Stimulated activated CD8-positive, alpha-beta memory T cell treated with anti-CD3 and anti-CD28 coated beads, Interleukin-4, amount 100 ng/mL, for 4 hours (primary cell): ENCODE measurements at places on chromosomes 11 and 22.

DNA sequence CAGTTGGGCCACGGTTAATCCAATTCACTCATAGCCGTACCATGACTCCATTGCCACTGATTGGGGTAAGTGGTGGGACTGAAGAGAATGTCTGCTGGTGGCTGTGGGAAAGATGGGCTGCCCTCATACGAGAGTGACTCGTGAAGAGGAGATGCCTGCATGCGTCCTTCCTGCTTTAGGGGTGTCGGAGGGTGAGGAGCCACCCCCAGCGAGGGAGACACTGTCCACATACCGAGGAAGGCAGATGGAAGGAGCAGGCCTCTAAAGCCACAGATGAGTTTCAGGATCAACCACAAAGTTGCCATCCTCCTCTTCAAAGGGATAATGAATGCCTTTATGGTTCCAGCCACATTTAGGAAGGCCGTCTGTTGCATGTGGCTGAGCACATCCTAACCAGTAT, 83.2 kb downstream of the GRIK4 start:
- DNase-seq = no peak

DNA sequence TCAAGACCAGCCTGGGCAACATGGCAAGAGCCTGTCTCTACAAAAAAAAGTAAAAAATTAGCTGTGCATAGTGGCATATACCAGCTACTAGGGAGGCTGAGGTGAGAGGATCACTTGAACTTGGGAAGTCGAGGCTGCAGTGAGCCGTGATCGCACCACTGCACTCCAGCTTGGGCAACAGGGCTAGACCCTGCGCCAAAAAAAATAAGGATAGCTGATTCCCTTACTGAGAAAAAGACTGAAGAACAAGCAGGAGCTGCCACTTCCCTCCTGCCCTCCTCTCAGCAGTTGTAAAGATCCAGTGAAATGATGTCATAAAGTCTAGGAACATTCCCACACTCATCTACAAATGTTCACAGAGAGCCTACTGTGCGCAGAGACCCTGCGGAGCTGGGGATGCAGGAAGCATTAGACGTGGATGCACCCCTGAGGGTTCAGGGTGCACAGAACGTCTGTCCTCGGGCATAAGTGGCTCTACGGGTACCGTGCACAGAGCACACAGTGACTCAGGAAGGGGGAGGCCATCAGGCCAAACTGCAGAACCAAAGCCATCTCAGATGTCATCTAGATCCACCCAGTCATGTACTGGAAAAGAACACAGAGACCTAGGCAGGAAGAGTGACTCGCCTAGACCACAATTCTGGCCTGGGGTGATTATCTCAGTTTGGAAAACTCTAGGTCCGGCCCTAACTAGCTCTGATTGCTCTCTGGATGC, 11.7 kb downstream of the SEC14L2 start:
- no peak for DNase-seq

DNA sequence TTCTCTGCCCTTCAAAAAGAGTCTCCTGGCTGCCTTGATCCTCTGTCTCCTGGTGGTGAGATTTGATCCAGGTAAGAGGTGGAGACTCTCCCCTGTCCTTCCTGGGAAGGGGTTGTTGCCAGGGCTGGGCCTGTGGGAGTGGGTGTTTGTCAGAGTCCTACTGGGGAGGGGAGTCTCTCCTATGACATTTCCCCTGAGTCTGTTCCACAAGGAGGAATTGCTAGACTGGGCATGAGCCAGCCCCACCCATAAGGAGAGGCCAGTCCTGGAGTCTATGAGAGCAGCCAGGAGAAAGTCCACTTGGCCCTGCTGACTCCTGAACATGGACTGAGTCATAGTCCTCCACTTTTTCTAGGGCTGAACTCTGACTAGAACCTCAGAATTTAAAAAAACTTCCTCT, 7.4 kb downstream of the PEX26 start:
- no peak for DNase-seq

- DNase-seq = no peak
Observed at GRCh38 chr22:50115693-50116092, 25.9 kb downstream of the MOV10L1 start.

GRCh38 chr11:94590352-94591041, 23.3 kb downstream of the PIWIL4 start:
- DNase-seq = no peak

GRCh38 chr11:33949252-33949913, 57.5 kb upstream of the LMO2 start:
- DNase-seq = no peak

- DNase-seq = no peak
Observed at GRCh38 chr11:65423516-65424204, 1.1 kb downstream of the NEAT1 start.

DNA sequence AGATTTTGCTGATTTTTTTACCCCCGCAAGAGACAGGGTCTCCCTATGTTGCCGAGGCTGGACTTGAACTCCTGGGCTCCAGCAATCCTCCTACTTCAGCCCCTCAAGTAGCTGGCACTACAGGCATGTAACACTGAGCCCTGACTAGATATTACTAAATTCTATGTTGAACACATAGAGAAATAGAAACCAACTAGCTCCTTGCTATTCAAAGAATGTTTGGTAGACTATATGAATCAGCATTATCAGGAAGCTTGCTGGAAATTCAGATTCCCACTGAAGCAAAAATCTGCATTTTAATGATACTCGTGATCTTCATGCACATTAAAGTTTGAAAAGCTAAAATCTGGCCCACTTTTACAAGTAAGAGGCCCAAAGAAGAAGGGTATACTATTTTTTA, 11.9 kb downstream of the TMEM41B start:
- DNase-seq = no peak

- DNase-seq = no peak
Observed at GRCh38 chr11:14898355-14898754, 6.3 kb upstream of the CYP2R1 start.

- no peak for DNase-seq
Observed at GRCh38 chr22:44590291-44590690, 92.3 kb upstream of the RTL6 start.

- no peak for DNase-seq
Observed at GRCh38 chr22:38175206-38176118, 6.2 kb downstream of the PLA2G6 start.

DNA sequence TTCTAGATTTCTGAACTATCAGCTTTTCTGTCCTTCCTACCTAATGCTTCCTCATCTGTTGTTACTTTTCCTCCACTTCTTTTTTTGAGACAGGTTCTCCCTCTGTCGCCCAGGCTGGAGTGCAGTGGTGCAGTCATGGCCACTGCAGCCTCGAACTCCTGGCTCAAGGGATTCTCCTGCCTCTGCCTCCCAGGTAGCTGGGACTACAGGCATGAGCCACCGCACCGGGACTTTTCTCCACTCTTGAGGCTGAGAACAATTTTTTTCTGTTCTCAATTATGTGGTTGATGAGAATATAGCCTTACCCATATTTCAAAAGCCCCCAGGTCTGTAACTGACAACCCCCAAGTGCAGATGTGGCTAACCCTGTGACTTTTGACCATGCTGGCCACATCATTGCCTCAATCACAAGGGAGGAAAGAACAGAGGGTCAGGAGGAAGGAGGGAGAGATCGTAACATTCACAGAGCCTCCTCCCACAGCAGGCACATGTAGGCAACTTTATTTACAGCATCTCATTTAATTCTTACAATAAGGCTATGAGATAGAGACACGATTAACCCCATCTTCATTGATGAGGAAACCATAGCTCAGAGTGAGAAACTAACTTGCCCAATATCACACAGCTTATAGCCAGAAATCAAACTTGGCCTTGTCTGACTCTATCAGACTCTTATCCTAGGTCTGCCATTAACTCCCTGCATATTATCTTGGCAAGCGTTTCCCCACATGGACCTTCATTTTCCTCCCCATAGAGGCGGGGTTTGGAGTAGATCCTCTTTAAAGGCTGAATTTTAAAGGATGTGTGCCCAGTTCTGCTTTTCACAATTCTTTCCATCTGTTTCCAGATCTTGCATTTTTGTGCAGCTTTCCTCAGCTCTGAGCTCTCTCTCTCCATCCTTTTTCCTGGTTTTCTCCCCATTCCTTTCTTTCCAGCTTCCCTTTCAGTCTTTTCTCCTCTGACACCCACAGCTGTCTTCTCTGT, 9.6 kb downstream of the POU2F3 start:
- no peak for DNase-seq
